ENCODE measurements at places on chromosomes 16 and 17. TPM values are rescaled to one million over a fixed set of nuclear protein-coding genes. Genes with fewer than 3 reads are reported as not detected.

KRT40 gene
- not detected for total RNA-seq

HSPB9 gene
- not detected for total RNA-seq

SULT1A2 gene
- 0.07 TPM for total RNA-seq

PYDC1 gene
- not detected for total RNA-seq

ABCA6 gene
- total RNA-seq = not detected

MAP2K3 gene
- total RNA-seq = 174 TPM

CCL1 gene
- not detected for total RNA-seq

NDRG4 gene
- 26.9 TPM for total RNA-seq

INCA1 gene
- 1.3 TPM for total RNA-seq

PLEKHM1 gene
- 25.6 TPM for total RNA-seq

PLA2G10 gene
- 0.27 TPM for total RNA-seq

All from A549 treated with CORT108297 at 1 μM for 4 hours (cell line).